Spleen (tissue), 13 donors: ENCODE measurements at places on chromosomes 5 and 9.

DNA sequence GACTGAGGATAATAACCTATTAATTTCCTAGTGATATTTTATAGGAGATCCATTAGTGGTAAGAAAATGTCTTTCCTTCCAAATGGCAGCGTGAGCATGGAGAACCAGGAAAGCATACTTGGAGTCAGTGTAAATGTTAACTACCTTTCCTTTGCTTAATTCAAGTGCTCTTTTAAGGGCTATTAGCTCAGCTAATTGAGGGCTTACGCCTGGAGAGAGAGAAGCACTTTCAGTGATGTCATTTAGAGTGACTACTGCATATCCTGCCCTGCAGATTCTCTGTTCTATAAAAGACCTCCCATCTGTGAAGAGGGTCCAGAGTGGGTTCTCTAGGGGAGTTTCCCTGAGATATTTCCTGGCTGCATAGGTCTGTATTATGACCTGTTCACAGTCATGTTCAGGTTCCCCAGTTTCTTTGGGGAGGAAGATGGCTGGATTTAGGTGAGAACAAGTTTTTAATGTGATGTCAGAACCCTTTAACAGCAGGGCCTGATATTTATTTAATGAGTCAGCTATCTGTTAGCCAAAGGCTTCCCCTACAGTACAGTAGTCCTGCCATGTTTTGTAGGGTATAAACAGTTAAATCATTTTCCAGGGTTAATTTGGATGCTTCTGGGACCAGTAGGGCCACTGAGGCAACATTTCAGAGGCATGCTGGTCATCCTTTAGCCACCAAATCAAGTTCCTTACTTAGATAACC is 89.6 kb downstream of the TRIM36 start:
- DNase-seq, result no peak

GRCh38 chr9:117138231-117138630 is 276.6 kb downstream of the ASTN2 start:
- no peak for DNase-seq

GRCh38 chr9:110068212-110068611 is 139.7 kb downstream of the C9orf152 start:
- DNase-seq, result no peak

DNA sequence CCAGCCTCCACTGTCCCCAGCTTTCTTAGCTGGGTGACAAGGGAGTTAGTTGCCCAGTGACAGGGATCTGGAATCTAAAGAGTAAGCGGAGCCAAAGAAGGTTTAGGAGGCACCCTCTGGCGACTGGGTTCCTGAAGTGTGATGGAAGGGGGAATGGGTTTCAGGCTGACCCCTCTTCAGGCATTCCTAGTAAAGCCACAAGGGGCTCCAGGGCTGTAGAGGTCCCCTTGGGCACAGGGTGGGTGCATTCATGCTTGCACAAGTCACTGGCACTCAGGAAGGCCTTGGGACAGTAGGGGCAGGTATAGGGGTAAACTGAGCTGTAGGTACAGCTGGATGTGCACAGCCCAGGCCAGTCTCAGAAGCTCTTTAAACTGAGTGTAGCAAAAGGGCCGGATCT is 74.2 kb downstream of the CPLANE1 start:
- DNase-seq, result no peak

DNA sequence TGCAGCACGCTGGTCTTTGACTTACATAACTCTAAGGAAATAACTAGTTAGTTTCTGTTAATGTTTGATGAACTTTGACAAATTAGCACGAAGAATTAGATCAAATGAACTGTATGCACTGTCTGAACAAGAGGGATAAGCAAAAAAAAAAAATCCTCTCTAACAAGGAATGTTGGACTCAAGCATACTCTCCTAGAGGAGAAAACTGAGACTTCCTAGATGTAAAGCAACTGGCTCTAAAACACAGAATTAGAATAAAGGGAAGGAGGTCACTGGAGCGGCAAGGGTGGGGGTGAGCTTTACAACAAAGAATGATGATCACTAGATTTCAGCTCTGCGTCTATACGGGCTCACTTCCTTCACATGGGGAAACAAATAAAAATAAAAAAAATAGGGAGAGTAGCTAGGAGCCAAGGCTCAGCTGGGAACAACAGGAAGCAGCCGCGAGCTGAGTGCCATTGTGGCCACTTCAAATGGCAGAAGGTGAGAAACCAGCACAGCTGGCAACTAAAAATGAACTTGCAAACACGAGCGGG is 48.7 kb upstream of the CEMIP2 start:
- DNase-seq, result no peak

- no peak for DNase-seq
Measured at GRCh38 chr5:176538989-176539384, 1.8 kb upstream of the RNF44 start.

DNA sequence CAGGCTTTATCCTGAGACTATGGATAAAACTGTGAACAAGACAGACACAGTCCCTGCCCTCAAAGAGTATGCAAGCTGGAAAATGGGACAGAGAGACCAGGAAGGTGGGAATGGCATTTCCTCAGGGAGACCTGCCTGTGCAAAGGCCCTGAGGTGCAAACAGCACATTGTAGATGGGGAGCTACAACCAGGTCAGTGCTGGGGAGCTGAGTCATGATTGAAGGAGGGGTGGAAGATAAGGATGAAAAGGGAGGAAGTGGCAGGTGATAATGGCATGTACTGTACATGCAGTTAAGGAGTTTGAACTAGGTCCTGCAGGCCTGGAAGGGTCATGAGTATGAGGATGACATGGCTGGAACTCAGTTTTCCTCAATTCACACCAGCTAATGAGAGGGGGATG is 75.5 kb upstream of the BOD1 start:
- DNase-seq, result no peak

- DNase-seq, result no peak
Measured at GRCh38 chr9:2355697-2355983, 265.9 kb upstream of the VLDLR start.

DNA sequence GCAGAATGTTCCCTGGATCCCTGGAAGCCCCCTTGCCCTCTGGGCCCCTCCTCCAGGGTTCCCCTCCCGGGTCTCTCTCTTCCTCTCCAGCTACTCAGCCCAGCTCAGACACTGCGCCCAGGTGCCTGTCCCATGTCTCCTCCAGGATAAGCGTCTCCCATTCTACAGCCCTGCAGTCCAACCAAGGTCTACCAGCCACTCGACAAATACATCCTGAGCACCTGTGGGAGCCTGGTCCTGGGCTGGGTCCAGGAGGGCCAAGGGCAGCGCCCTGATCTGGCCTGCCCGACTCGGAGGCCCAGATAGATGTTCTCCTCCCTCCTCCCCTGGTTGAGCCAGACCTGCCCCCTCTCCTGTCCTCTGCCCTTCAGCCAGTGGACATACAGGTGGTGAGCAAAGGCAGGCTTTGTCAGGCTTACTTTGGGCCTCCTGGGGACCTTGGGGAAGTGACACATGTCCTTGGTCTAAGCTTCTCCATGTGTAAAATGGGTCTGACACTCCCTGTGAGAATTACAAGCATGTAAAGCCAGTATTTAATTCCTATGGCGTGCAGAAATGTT is 1.4 kb downstream of the FLT4 start:
- DNase-seq, result no peak

DNA sequence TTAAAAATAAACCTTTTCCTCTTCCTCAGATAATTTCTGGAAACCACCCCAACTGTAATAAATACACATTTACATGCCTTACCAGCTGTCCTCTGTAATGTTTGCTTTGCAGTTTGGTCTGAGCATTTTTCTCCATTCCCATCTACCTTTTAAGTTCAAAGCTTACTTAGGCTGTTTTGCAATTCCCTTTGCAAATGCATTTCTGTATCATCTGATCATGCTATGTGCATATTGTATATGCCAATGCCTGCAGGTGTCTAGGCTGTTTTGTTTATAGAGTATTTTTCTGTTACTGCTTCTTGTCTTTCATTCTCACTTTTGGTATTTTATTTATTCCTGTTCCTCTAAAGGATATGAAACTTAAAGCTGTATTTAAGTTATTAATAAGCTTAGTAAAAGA is 86.3 kb downstream of the SLC44A1 start:
- DNase-seq, result no peak

GRCh38 chr5:59575648-59576445 is 317.7 kb downstream of the PDE4D start:
- no peak for DNase-seq

GRCh38 chr9:38068701-38069628 is at the start of gene SHB:
Gene SHB (minus strand): TSS chr9:38069227. CDS start chr9:38068645, 582 bp downstream.
- peak; percentile 95 for DNase-seq

GRCh38 chr5:157952374-157952685 is 93.4 kb upstream of the CLINT1 start:
- no peak for DNase-seq

GRCh38 chr5:54860321-54860720 is 125.1 kb downstream of the ESM1 start:
- DNase-seq, result no peak

DNA sequence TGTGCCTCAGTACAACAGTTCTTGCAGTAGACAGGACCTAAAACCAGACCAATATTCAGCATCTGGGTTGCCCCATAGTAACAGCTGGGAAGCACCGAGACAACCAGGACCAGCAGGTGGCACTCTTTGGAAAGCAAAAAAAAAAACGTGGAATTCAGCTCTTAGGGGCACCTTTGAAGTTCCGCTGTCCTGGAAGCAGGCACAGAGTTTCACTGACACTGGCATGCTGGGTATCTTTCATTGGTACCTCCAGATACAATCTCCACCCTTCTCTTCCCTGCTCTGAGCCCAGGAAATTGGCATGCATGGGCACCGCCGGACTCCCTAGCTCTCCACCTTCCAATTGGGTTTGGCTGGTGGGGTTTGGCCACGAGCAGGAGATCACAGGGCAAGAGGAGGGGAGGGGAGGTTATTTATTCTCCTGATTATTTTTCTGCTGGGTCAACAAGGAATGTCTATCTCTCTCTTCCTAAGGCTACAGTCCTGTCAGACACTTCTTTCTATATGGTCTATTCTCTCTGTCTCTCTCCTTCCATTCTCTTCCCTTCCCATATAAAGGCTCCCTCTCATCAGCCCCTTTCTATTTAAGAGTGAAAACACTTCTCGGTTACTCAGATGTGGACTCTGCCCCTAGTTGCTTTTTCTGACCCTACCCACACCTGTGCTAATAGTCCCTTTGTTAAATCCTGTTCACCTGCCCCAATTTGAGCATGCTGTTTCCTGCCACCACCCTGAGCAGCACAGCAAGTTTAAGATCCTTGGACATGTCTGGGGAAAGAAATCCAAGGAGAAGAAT is 1.9 kb upstream of the IDNK start:
- DNase-seq, result no peak

DNA sequence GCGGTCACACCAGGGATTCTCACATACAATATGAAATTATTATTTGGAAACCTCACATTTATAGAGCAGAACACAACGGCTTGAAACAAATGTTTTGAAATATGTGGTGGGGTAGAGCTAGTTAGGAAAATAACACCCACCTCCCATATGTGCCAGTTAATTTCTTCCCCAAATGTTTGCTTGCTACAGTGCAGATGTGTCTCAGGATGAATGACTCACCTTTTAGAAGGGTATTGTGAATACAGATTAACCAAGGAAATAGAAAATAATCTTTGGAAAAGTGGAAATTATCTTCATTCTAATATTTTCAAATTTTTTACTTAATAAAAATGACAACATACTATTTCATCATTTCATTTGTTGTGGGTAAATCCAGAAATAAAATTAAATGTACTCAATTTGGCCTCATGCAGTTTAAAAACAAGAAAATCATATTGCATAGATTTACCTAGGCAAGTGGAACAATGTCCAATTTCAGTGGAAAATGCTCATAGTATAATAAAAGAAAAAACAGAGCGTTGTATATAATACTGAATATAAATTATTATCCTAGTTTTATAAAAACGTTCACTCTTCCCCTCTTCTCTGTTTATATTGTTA is 39.3 kb upstream of the RICTOR start:
- DNase-seq, result no peak

DNA sequence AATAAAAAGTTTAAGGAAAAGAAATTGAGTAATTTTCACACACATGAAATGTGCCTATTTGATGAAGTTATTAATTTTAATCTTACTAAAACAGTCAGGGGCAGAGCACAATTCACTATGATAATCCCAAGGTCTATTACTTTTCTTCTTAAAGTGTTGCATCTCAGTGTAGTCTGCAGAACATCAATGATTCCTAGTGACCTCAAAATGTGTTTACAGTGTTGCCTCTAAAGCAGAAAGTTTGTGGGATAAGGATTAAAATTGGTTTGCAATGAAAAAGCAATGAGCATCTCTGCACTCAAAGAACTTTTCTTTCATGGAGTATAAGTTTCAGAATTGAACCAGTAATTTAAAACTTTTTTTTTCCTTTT is 63.0 kb downstream of the CEP120 start:
- no peak for DNase-seq

GRCh38 chr5:39197556-39197955 is 21.8 kb downstream of the FYB1 start:
- DNase-seq, result no peak

DNA sequence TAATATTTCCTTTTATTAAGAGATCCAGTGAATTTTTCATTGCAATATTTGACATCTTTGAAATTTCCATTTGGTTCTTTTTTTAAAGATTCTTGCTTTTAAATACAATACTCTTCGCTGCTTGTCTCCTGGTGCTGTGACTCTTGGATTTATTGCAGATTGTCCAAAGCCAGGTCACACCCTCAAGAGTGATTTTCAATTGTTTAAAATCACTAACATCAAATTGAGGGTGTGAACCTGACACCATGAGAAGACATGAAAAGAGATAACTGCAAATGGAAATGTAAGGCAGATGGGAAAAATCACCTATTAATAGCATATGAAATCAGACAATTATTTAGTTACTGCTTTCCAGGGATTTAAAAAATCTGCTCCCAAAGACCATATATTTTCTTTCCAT is 42.6 kb downstream of the ANXA1 start:
- no peak for DNase-seq

- DNase-seq, result no peak
Measured at GRCh38 chr9:105254226-105254625, 9.8 kb downstream of the SLC44A1 start.

DNA sequence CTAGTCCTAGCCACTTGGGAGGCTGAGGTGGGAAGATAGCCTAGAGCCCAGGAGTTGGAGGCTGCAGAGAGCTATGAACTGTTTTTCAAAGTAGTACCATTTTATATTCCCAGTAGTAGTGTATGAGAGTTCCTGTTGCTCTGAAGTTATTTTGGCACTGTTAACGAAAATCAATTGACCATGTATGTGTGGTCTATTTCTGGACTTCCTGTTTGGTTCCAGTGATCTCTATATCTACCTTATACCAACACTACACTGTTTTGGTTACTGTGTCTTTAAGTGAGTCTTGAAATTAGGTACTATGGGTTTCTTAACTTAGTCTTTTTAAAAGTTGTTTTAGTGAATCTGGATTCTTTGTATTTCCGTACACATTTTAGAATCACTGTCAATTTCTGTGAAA is 13.6 kb downstream of the SLF1 start:
- DNase-seq, result no peak
